ENCODE measurements at places on chromosomes 6 and 20. TPM values are rescaled to one million over a fixed set of nuclear protein-coding genes. Genes with fewer than 3 reads are reported as not detected.

PLN gene
- not detected for polyA plus RNA-seq

MYB gene
- polyA plus RNA-seq: 0.35 TPM

TMEM200A gene
- polyA plus RNA-seq: 4.8 TPM

LRRC73 gene
- not detected for polyA plus RNA-seq

CGA gene
- not detected for polyA plus RNA-seq

OLIG3 gene
- polyA plus RNA-seq: not detected

TNFAIP3 gene
- 318 TPM for polyA plus RNA-seq

ZSCAN16 gene
- 12.4 TPM for polyA plus RNA-seq

SOD2 gene
- 121 TPM for polyA plus RNA-seq

RUNX2 gene
- 22.6 TPM for polyA plus RNA-seq

WFDC10B gene
- not detected for polyA plus RNA-seq

TTLL9 gene
- 0.25 TPM for polyA plus RNA-seq

TCF21 gene
- not detected for polyA plus RNA-seq

BRD2 gene
- 13.7 TPM for polyA plus RNA-seq

SLC32A1 gene
- not detected for polyA plus RNA-seq

MRAP2 gene
- not detected for polyA plus RNA-seq

KCNK16 gene
- polyA plus RNA-seq: not detected

LBP gene
- polyA plus RNA-seq: not detected

TRAPPC3L gene
- not detected for polyA plus RNA-seq

DEFB114 gene
- not detected for polyA plus RNA-seq

BFSP1 gene
- polyA plus RNA-seq: 0.96 TPM

PTCRA gene
- not detected for polyA plus RNA-seq

C20orf144 gene
- polyA plus RNA-seq: not detected

METTL24 gene
- polyA plus RNA-seq: 0.69 TPM

NFYA gene
- polyA plus RNA-seq: 27.7 TPM

GCM1 gene
- polyA plus RNA-seq: not detected

FAM162B gene
- polyA plus RNA-seq: not detected

GRM1 gene
- not detected for polyA plus RNA-seq

SRMS gene
- not detected for polyA plus RNA-seq

RBM24 gene
- polyA plus RNA-seq: not detected
